Fibroblast of the aortic adventitia (primary cell): ENCODE measurements at places on chromosomes 7 and 10. TPM values are rescaled to one million over a fixed set of nuclear protein-coding genes. Genes with fewer than 3 reads are reported as not detected.
A peak's percentile ranks its signal among the peaks of the same experiment; 100 is the strongest.

Gene GJC3
- not detected in 2 replicates for total RNA-seq

DNA sequence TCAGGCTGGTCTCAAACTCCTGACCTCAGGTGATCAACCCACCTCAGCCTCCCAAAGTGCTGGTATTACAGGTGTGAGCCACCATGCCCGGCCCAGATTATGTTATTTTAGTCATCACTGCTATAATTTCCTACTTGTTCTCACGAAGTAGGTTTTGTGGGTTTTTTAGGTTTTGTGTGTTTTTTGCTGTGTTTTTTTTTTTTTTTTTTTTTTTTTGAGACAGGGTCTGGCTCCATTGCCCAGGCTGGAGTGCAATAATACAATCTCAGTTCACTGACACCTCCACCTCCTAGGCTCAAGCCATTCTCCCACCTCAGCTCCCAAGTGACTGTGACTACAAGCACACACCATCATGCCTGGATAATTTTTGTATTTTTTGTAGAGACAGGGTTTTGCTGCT is 20.9 kb upstream of the ANAPC16 start:
- no peak for DNase-seq

- DNase-seq, result no peak
Measured at GRCh38 chr7:25148772-25149575, 23.9 kb upstream of the CYCS start.

DNA sequence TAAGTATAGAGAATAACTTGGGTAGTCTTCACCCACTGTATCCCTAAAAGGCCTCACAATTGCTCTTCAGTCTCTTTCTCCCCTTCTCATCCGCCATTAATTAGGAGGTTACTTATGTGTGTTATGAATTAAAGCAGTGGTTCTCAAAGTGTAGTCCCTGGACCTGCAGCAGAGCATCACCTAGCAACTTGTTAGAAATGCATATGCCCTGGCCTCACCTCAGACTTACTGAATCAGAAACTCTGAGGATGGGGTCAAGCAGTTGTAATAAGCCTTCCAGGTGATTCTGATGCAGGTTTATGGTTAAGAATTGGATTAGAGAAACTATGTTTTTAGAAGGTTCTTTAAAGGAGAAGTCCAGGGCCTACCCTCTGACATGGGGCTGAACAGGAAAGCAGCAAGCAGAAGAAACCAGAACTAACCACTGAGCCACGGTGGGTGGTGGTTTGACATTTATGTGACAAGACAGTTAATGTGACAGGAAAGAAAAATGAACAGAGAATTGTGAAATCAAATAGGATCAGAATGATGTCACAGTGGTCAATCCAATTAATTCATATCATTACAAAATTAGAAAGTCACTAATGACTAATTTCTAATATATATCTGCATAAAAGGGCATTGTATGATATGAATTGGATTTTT is 37.6 kb downstream of the ENTPD1 start:
- no peak for DNase-seq

GRCh38 chr7:80440883-80441282 is 71.0 kb downstream of the GNAT3 start:
- peak; percentile 70 for DNase-seq
